ENCODE measurements at places on chromosomes 12 and 14.

GRCh38 chr12:21604245-21605101 lies at the start of gene GYS2:
Gene GYS2, minus strand, starts transcription at chr12:21604847. Its CDS starts 255 bp downstream, at chr12:21604592.
- H3K4me3 ChIP-seq = no peak within 1 kb of the TSS
- no peaks in the 10 kb centered on the region for H3K36me3 ChIP-seq
- no peak for DNase-seq
- no peaks in the 10 kb centered on the region for H3K4me1 ChIP-seq

- H3K4me1 ChIP-seq = peaks cover 18% of the 10 kb centered on the region
- peak overlapping the region; percentile 48 for H3K27ac ChIP-seq
- DNase-seq = no peak
Observed at GRCh38 chr12:48970702-48971334, 717 bp downstream of the WNT10B start.

- no peak for DNase-seq
- no peak overlapping the region for H3K27ac ChIP-seq
- no peaks in the 10 kb centered on the region for H3K36me3 ChIP-seq
- H3K4me3 ChIP-seq = no peak overlapping the region
- no peaks in the 10 kb centered on the region for H3K4me1 ChIP-seq
Observed at GRCh38 chr12:52591521-52591920, 9.7 kb downstream of the KRT72 start.

- no peak overlapping the region for H3K4me3 ChIP-seq
- no peaks in the 10 kb centered on the region for H3K36me3 ChIP-seq
- DNase-seq = no peak
- no peaks in the 10 kb centered on the region for H3K27me3 ChIP-seq
- no peaks in the 10 kb centered on the region for H3K4me1 ChIP-seq
Observed at GRCh38 chr12:61546296-61546695, 713.9 kb upstream of the USP15 start.

DNA sequence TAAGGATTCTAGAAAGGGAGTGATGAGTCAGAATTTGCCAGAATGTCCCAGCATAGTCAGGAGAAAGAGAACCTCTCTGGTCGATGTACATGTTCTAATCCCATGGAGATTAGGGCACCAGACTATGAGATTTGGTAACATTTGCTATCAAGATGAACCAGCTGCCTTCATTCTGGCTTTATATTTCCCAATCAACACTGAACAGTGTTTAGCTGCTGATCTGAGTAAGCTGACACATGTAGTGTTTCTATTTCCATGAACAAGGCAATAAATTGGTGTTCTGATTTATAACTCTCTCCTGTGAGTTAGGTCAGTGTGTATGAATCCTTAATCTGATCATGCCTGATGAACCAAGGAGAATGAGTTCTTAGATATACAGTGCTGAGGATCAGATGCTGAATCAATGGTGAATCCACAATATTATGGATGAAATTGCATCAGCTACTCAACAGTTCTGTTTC lies 158.0 kb upstream of the AMIGO2 start:
- H3K4me3 ChIP-seq = no peak overlapping the region
- H3K27ac ChIP-seq = peak overlapping the region; percentile 53
- no peaks in the 10 kb centered on the region for H3K27me3 ChIP-seq
- DNase-seq = no peak
- H3K4me1 ChIP-seq = peaks cover 28% of the 10 kb centered on the region

DNA sequence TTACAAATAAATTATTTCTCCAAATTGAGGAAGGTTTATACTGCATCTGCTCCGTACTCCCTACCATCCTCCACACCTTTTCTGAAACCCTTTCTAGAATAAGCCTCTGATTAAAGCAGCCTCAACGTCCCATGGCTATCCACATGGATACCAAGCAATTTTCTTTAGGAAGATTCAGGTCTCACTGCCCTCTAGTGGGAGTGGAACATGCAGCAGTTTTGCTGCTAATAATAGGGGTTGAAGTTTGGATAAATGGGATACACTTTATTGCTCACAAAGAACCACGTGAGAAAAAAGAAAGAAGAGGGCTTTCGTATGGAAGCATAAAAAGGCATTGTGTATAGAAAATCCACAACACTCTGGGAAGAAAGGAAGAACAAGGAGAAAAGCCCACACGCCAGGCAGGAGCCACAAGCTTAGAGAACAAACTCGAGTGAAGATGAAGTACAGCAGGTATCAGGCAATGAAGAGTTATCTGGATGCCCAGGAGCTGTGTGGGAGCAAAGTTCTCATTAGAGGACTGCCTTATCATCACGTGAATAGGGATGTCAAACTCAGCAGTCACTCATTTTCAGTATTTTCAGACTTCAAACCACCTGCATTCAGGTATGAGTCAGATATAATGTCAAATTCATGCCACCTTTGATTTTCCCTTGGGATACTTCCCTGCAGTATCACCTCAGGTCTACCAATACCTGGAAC lies 45.8 kb downstream of the CCER1 start:
- no peaks in the 10 kb centered on the region for H3K36me3 ChIP-seq
- no peak for DNase-seq
- H3K4me1 ChIP-seq = peaks cover 2% of the 10 kb centered on the region
- H3K27ac ChIP-seq = no peak overlapping the region
- H3K4me3 ChIP-seq = no peak overlapping the region
- peaks cover 2% of the 10 kb centered on the region for H3K27me3 ChIP-seq

- H3K27ac ChIP-seq = no peak overlapping the region
- H3K36me3 ChIP-seq = peaks cover 1% of the 10 kb centered on the region
- H3K4me3 ChIP-seq = no peak overlapping the region
- no peak for DNase-seq
Observed at GRCh38 chr12:11540615-11541310, 108.7 kb upstream of the ETV6 start.

DNA sequence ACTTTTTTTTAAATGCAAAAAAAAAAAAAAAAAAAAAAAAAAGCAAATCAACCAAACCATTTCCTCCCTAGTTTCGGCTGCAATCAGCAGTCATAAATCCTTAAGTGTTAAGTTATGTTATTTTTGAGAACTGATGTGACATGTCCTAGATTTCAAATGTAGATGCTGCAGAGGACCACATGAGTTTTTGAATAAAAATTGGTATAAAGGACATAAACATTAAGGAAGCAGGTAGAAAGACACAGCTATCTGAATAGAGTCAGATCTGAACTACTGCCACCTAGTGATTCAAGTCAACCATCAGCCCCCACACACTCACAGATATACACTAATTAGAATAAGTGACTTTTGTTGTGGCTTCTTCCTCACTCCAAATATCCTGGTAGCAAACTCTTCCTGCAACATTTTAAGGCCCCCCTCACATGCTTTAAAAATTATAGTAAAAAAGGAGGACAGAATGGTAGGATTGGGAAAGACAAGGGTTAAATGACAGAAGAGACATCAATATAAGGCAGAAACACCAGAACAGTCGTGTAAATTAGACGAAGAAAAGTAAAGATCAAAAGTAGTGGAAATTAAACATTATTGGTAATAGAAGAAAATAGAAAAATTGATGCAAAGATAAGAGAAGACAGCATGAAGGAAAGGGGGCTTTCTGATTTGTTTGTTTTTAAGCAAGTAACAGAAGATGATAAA lies 394.5 kb upstream of the ATP2B1 start:
- DNase-seq = peak; percentile 40
- H3K4me1 ChIP-seq = peaks cover 23% of the 10 kb centered on the region
- H3K4me3 ChIP-seq = peak overlapping the region; percentile 67
- no peaks in the 10 kb centered on the region for H3K27me3 ChIP-seq

DNA sequence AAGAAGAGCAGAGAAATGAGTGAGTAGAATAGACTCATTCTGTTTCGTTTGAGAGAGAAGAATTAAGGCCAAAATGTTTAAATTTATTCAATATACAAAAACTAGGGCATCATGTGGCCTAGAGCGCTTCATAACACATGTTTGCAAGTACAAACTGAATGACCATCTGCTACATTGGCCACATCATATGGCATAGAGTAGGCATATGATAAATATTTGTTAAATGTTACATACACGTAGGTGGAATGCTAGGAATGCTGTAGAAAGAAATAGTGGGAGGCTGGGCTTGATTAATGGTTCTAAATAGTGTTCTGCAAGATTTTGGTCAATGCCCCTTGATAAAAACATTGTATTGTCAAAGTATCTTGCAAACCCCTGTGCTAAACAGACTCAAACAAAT lies 10.8 kb downstream of the MGP start:
- peaks cover 2% of the 10 kb centered on the region for H3K36me3 ChIP-seq
- peaks cover 1% of the 10 kb centered on the region for H3K27me3 ChIP-seq
- no peak overlapping the region for H3K27ac ChIP-seq
- H3K4me1 ChIP-seq = peaks cover 7% of the 10 kb centered on the region
- no peak for DNase-seq

DNA sequence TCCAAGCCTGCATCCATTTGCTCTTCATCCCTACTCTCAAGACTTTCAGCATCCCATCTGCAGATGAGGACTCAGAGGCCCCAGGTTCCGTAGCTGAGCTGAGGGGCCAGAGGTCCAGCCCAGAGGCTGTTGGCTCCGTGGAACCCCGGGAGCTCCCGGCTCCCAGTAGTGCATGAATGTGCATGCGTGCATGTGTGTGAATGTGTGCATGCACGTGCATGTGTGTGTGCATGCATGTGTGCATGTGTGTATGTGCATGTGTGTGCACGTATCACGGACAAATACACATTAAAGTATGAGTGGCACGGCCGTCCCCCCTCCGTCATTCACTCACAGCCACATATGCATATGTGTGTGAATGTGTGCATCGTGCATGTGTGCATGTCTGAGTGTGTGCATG lies 149.9 kb downstream of the KIF26A start:
- H3K36me3 ChIP-seq = no peaks in the 10 kb centered on the region
- H3K4me1 ChIP-seq = no peaks in the 10 kb centered on the region
- no peaks in the 10 kb centered on the region for H3K27me3 ChIP-seq
- no peak overlapping the region for H3K27ac ChIP-seq

- H3K27me3 ChIP-seq = no peaks in the 10 kb centered on the region
- no peaks in the 10 kb centered on the region for H3K36me3 ChIP-seq
- no peak for DNase-seq
- H3K4me1 ChIP-seq = no peaks in the 10 kb centered on the region
- no peak overlapping the region for H3K4me3 ChIP-seq
- H3K27ac ChIP-seq = no peak overlapping the region
Observed at GRCh38 chr12:60205500-60205899, 609.7 kb downstream of the SLC16A7 start.

DNA sequence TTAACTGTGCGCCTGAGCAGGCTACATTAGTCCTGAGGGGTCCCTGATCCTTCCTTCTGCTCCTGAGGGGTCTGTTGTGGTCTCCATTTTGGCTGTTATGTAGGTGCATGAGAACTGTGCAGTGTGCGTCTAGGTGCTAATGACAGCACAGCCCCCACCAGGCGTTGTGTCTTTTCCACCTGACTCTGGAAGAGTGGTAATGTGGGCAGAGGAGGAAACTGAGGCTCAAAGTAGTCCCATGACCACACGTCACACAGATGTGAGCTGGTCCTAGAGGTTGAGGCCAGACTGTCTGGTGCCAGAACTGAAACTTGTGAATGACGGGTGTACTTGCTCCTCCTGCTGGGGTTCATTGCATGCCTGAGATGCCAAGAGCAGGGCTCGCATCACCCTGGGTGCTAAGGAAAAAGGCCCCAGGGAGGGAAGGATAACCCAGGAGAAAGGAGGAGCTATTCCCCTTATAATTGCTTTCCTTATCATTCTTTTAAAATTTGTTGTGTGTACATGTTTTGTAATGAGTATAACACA lies 111.8 kb downstream of the SLC25A47 start:
- H3K4me1 ChIP-seq = peaks cover 14% of the 10 kb centered on the region
- peaks cover 4% of the 10 kb centered on the region for H3K36me3 ChIP-seq
- DNase-seq = no peak
- no peak overlapping the region for H3K27ac ChIP-seq
- H3K4me3 ChIP-seq = no peak overlapping the region
- H3K27me3 ChIP-seq = no peaks in the 10 kb centered on the region

- H3K4me1 ChIP-seq = no peaks in the 10 kb centered on the region
- H3K36me3 ChIP-seq = no peaks in the 10 kb centered on the region
- H3K27ac ChIP-seq = no peak overlapping the region
- no peak for DNase-seq
- H3K4me3 ChIP-seq = no peak overlapping the region
- peaks cover 5% of the 10 kb centered on the region for H3K27me3 ChIP-seq
Observed at GRCh38 chr14:97350894-97351731, 553.9 kb downstream of the VRK1 start.

- no peaks in the 10 kb centered on the region for H3K4me1 ChIP-seq
- H3K27me3 ChIP-seq = no peaks in the 10 kb centered on the region
- no peak for DNase-seq
- H3K27ac ChIP-seq = no peak overlapping the region
- no peak overlapping the region for H3K4me3 ChIP-seq
- peaks cover 1% of the 10 kb centered on the region for H3K36me3 ChIP-seq
Observed at GRCh38 chr12:116306968-116307367, 29.5 kb upstream of the MED13L start.

DNA sequence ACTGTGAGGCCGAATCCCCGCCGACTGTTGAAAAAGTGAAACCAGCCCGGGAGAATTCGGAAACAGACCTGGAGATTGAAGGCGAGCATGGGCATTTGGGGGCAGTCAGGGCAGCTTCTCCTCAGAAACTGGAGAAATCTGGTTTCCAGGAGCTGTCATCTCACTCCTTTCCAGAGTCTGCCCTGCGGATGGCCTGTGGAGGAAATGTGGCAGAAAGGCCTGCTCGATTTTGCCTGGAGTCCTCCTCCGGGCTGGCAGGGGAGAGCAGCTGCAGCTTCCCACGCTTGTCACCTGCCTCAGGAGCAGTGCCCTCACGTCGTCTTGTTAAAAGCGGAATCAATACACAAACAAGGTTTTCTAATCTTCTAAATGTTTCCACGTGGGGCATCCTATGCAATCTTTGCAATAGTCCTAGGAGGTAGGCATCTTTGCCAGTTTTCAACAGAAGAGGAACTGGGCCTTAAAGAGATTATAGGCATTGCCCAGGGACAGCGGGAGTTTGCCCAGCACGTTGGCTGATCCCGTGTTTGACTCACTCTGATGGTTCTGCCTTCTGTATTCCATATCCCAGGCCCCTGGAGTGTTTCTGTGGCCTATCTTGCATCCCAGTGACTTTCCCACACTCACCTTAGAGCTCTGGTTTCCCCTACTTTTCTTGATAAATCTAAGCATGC lies 2.3 kb downstream of the LRRC74A start:
- no peak overlapping the region for H3K4me3 ChIP-seq
- no peaks in the 10 kb centered on the region for H3K4me1 ChIP-seq
- peaks cover 6% of the 10 kb centered on the region for H3K27me3 ChIP-seq
- H3K27ac ChIP-seq = no peak overlapping the region
- DNase-seq = no peak
- no peaks in the 10 kb centered on the region for H3K36me3 ChIP-seq

- peak; percentile 74 for DNase-seq
- H3K4me1 ChIP-seq = peaks cover 13% of the 10 kb centered on the region
- no peaks in the 10 kb centered on the region for H3K27me3 ChIP-seq
- peak overlapping the region; percentile 70 for H3K4me3 ChIP-seq
- H3K27ac ChIP-seq = no peak overlapping the region
Observed at GRCh38 chr12:120439646-120440247, 1.8 kb downstream of the COX6A1 start.

DNA sequence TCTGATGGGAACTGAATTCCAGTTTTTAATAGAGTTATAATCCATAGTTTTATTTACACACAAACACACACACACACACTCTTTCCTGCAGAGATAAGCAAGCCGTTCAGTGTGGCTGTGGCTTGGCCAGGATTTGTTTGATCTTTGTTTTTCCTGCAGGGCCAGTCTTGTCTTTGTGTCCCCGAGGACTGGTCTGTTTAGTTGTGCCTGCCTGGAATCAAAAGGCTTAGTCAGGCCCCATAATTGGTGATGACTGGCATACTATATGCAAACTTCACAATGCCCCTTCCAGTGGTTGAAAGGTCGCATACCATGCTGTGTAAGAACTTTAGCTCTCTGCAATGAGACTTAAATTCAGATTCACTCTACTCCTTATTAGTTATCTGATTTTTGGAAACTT lies 26.0 kb downstream of the WBP11 start:
- H3K27ac ChIP-seq = no peak overlapping the region
- DNase-seq = no peak
- no peak overlapping the region for H3K4me3 ChIP-seq
- H3K27me3 ChIP-seq = no peaks in the 10 kb centered on the region
- H3K36me3 ChIP-seq = no peaks in the 10 kb centered on the region
